ENCODE measurements at places on chromosomes 12 and 14.

- no peak for DNase-seq
Observed at GRCh38 chr12:131159660-131160059, 206.0 kb downstream of the ADGRD1 start.

DNA sequence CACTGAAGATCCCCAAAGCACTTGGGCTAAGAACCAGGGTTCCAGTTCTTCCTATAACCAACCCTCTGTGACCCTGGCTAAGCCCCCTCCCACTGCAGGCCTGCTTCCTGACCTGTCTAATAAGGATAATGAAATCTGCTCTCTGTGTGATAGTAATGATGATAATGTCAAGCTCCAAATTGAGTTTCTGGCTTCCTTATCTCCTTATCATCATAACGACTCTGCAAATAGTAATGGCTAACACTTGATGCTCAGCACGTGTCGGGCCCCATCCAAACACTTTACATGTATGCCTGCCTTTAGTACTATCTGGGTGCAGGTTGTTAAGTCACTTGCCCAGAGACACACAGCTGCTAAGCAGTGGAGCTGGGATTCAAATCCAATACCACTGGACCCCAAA is 5.0 kb upstream of the GPR162 start:
- DNase-seq = no peak

- DNase-seq = no peak
Observed at GRCh38 chr14:30876692-30877091, 2.3 kb downstream of the COCH start.

DNA sequence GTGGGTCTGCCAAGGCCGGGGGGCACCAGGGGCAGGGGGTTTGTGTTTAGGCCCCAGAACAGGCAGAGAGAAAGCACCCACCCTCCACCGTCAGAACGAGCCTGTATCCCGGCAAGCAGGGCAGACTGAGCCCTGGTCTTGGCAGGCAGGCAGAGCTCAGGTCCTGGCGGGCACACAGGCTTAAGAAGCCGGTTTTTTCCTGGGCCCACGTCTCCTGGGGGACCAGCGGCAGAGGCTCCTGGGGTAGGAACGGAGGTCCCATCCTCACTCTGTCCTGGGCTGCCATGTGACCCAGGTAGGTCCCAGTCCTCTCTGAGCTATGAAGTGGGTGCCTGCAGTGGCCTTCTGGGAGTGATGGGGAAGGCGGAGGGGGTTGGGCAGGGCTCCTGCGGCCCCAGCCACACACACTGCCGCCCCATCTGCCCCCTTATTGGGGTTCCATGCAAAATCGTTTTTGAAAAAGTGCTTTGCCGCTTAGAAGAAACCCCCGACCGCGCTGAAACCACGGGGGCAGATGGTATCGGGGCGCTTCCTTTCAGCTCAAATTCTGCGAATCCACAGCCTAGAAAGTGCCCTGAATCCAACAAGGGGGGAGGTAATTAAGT is 24.2 kb downstream of the SH2B3 start:
- no peak for DNase-seq

All from NCI-H1092 (cell line).